DND-41 (cell line): ENCODE measurements at places on chromosomes 1 and 21.
A peak's percentile ranks its signal among the peaks of the same experiment; 100 is the strongest.

GRCh38 chr1:196594700-196595099 lies 13.5 kb downstream of the KCNT2 start:
- DNase-seq = no peak

DNA sequence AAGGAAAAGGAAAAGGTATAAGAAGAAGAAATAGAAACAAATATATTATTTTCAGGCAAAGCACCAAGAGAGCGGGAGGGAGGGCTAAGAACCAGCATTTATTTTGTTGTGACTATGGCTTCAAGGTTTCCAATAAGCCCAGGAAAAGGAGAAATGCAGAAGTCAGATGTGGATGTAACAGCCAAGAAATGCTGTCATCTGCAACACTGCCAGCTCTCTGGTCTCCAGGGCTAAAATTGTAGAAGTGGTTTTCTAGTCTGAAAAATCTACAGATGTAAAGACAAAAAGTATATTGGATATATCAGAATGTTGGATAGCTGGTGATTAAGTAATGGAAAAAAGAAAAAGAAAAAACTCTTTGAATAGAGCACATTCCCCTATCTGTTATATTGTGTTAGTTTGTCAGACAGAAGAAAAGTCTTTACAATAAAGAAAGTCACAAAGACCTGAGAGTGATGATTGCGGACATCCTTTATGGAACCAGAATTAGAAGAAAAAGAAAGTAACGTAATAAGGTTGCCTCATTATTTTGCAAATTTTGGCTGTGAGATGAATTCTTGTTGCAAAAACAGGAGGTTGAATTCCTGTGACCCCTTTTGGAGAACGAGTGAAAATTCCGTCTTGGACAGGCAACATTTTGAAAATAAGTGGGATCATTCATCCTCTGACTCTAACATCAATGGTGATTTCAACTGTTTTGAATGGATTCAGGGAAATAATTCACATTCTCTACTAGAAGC lies 938.1 kb downstream of the TTLL7 start:
- DNase-seq = no peak

GRCh38 chr1:214251354-214251753 lies 29.6 kb upstream of the SMYD2 start:
- DNase-seq = no peak

- DNase-seq = no peak
These were observed 25.8 kb upstream of the EVA1B start for GRCh38 chr1:36349241-36349671.

DNA sequence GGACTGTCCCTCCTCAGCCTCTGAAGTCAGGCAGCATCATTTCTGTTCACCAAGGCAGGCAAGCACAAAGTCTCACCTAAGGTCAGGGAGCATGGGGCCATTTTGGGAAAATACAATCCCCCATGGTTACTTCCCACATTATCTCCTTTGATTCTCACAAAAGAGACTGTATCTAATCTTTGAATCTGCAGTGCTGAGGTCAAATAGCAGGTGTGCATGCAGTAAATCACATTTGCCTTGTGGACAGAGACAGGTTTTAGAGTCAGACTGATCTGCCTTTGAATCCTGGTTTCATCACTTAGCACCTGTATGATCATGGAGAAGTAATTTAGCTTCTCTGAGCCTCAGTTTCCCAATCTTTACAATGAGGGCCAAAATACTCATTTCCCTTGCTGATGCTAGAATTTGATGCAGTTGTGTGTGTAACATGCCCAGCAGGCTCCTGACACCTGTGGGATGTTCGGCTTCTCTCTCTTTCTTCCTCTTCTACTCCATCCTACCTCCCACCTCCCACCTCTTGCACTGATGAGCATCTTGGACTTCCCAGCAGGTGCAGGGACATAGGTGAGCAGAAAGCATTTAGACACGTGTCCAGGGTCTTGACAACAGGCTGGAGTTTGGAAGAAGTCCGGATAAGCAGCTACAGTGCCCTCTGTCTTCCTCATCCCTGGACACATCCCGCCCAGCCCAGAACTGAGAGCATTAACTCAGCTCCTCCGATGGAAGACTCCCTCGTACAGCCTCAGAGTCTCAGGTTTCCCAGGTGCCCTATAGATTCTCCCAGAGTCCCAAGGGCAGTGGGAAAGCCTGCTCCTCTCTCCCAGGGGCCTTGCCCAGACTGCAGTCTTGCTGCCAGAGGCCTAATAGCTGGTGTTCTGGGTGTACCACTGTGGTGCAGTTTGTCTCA lies 18.9 kb downstream of the NENF start:
- no peak for DNase-seq

- no peak for DNase-seq
These were observed 27.2 kb downstream of the THAP3 start for GRCh38 chr1:6651909-6652308.

- no peak for DNase-seq
These were observed 2.5 kb downstream of the PRKACB start for GRCh38 chr1:84146411-84147032.

- DNase-seq = no peak
These were observed 71.9 kb downstream of the SMYD2 start for GRCh38 chr1:214352838-214353237.

DNA sequence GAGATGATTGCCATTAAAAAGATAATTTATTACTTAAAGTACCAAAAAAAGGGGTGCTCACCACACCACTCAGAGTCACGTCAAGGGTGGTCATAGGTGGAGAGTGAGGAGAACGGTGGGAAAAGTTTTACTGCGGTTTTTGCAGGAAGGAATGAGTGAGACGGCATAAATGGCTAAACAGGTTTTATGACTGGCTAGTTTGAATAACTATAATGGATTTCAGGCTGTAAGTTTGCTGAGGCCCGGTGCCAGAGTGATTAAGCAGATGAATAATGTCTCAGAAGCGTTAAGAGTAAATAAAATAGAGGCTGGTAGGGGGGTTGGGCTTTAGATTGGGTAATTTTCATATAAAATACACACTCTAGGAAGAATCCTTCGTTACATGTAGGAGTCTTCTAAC lies 1337.8 kb downstream of the AMY1C start:
- DNase-seq = no peak

DNA sequence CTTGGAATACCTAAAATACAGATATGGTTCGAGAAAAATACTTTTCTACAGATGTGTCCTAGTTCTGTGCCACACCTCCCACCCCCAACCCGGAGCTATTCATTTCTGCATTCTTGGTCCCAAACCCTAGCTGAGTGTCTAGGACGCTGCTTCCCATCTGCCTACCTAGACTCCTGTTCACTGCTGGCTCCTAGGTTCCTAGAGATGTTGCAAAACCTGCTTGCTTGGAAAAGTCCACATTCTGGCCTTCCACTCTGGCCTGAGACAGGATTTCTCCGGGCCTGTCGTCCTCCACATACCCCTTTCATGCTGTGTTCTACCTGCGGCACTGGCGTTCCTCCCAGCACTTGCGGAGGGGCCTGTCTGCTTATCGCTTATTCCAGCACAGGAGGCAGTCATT lies 165.8 kb upstream of the CTTNBP2NL start:
- DNase-seq = no peak

- no peak for DNase-seq
These were observed 232.9 kb downstream of the SMYD3 start for GRCh38 chr1:246274186-246274585.

DNA sequence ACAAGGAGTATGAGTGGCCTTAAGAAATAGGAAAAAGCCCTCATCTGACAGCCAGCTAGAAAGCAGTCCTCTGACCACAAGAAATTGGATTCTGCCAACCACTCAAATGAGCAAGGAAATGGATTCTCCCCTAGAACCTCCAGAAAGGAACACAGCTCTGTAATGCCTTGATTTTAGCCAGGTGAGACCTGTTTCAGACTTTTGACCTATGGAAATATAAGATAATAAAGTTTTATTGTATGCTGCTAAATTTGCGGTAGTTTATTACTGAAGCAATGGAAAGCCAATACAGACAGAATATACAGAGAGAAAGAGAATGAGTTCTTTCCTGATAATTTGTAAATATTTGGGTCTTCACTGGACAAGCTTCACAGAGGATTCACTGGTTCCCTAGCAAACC lies 28.8 kb upstream of the SELE start:
- no peak for DNase-seq

DNA sequence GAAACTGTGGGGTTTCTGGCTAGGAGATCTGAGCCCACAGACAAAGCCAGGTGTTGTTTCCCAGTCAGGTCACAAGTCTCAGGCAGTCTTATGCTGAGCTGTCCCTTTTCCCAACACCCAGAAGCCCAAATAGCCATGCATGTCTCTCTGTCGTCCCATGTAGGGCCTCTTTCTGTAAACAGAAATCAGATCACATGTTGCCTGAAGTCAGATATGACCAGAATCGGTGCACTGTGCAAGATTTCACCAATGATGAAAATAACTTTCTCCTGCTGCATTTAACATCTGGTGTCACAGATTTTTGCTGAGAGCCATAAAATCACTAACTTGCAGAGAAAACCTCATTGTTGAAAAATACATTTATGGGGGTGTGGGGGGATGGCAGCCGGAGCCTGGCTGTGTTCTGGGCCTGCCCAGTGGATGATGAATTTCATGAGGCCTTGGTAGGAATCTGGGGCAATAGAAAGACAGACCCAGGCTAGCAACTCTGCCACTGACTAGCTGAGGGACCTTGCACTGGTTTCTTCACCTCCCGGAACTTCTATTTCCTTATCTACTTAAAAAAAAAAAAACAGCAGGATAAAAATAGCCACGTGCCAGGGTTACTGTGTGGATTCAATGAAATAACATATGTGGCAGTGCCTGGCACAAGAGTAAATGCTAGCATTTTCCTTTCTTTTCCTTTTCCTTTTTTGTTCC lies 158.8 kb upstream of the NFIA start:
- no peak for DNase-seq

- DNase-seq = no peak
These were observed 253.5 kb downstream of the AKT3 start for GRCh38 chr1:243596431-243597062.

DNA sequence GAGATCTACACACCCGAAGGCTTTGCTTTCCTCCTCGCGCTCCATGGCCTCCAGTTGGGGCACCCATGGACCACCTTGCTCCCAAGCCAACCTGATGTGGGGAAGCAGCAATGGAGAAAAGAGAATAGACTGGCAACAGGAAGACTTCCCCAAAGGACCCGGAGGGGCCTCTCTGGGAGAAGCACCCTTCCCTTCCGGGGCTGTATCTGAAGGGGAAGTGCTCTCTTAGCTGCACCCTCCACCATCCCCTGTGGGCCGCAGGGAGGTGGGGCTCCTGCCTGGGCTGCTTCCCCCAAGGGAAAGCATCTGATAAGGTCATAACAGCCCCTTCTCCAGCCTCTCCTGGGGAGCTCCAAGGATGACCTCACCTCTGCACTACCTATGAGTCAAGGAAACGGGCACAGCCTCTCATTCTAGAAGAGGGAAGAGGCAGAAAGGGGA lies 100.2 kb downstream of the RIPK4 start:
- DNase-seq = no peak

GRCh38 chr1:107298526-107298925 lies 157.7 kb downstream of the NTNG1 start:
- DNase-seq = no peak

DNA sequence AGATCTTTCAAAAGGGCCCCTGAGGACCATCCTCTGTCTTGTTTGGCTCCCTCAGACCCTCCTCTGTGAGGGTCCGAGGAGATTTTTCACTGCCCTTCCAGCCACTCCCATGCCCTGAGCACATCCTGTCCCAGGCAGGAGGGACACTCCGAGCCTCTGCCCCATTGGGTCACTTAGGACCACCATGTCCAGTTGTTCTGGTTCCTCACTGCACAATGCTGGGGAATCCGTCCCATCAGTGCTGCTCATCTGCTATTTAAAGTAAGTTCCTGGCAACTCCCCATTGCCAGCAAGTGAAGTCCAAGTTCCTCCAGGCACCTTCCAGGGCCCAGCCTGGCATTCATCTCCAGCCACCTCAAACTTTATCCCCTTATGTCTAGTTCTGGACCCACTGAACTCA lies 117.5 kb upstream of the GRIK3 start:
- DNase-seq = no peak

- DNase-seq = no peak
These were observed 13.8 kb downstream of the EPHX4 start for GRCh38 chr1:92043621-92044020.

GRCh38 chr1:186292875-186293274 lies 82.2 kb downstream of the TPR start:
- no peak for DNase-seq

GRCh38 chr1:203629507-203630082 lies 3.0 kb downstream of the ATP2B4 start:
- DNase-seq = peak; percentile 78

DNA sequence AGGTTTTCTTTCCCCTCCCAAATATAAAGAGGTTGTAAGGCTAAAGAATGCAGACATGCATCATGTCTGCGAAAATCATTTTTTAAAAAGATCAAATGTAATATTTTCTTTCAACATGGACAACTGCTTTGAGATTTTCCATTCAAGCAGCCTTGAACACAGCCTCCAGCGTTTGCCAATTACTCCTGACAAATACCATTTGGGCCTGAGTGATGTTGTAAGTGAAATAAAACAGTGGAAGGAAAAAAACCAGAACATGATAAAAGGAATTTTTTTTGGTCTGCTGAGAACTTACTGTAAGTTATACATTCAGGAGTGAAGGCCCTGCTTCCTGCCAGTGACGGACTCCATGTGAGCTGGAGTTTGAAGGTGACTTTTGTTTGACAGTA lies 37.2 kb downstream of the SETD4 start:
- DNase-seq = no peak

GRCh38 chr1:226606311-226607267 lies 58.0 kb downstream of the STUM start:
- no peak for DNase-seq

DNA sequence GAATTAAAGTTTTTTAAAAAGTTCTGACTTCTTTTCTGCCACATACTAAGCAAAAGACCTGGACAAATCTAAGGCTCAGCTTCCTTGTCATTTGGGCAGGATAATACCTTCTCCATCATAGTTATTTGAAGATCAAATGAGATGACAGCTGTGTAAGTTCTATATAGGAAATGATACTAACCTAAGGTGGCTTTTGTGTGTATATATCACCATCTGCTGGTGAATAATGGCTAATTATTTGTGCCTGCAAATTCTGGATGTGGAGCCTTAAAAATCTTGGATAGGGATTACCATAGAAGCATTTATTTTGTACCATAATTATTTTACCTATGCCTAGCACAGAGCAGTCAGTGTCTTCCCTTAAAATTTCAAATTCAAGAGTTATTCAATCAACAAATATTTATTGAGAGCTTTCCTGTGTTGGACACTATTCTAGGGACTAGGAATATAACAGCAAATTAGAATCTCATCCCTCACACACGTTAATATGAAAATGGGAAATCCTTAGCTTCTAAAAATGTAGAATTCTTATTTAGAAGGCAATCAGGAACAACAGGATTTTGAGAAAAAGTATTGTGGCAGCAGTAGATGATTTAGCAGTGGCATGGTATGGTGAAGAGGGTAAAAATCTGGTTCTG lies 89.8 kb downstream of the TMEM200B start:
- no peak for DNase-seq

GRCh38 chr1:225763716-225764548 lies 13.7 kb upstream of the SRP9 start:
- no peak for DNase-seq

- DNase-seq = no peak
These were observed 218.1 kb downstream of the USH2A start for GRCh38 chr1:216205176-216205575.
